ENCODE measurements at places on chromosomes 12 and 14.

- no peak for DNase-seq
Measured at GRCh38 chr14:103374121-103374520, 11.1 kb upstream of the MARK3 start.

GRCh38 chr12:92987362-92987761 is 58.3 kb upstream of the EEA1 start:
- DNase-seq: no peak

DNA sequence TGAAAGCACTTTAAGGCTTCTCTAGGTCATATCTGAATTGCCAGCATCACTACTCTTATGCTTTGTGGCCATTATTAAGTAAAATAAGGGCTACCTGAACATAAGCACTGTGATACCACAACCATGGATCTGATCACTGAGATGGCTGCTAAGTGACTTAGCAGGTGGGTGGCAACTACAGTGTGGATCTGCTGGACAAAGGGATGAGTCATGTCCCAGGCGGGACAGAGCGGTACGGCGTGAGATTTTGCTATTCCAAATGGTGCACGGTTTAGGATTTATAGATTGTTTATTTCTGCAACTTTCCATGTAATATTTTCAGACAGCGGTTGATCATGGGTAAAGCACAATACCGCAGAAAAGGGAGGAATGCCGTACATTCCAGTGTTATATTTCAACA is 39.4 kb downstream of the MLXIP start:
- no peak for DNase-seq

GRCh38 chr14:94054401-94054800 is 26.6 kb downstream of the DDX24 start:
- no peak for DNase-seq

DNA sequence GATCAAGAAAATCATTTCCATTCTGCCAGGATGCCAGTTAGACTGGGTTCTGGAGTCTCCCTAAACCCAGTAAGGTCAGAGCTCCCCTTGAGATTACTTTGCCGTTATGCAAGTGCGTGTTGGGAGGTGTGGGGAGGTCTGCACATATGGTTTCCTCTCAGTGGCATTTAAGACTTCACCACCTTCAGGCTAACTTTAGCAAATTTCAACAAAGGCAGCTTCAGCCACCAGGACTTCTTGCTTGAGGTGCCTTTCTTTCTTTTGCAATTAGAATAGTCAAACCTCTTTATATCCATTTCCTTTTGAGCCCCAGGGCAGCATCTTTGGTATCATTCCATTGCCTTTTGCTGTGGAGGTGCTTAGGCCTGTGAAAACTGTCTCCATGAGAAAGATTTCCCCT is 117.2 kb upstream of the CCND2 start:
- DNase-seq: no peak

- DNase-seq: no peak
Measured at GRCh38 chr14:37819155-37820015, 224.0 kb downstream of the TTC6 start.

DNA sequence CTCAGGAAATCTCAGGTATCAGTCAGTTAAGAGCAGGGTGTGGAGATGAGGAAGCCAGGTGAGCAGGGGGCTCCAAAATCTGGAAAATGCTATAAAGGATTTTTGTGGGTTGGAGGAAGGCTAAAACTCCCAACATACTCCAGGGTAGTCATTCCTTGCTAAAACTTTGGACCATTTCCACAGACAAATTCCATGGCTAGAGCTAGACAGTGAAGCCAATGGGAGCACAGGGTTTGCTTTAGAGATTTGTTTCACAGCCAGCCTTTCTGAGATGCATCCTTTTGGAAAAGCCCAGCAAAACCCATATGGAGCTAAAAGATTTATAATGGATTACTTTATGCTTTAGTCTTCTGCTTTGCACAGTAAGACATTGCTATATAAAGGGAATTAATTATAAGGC is 146.5 kb downstream of the SAMD4A start:
- no peak for DNase-seq

DNA sequence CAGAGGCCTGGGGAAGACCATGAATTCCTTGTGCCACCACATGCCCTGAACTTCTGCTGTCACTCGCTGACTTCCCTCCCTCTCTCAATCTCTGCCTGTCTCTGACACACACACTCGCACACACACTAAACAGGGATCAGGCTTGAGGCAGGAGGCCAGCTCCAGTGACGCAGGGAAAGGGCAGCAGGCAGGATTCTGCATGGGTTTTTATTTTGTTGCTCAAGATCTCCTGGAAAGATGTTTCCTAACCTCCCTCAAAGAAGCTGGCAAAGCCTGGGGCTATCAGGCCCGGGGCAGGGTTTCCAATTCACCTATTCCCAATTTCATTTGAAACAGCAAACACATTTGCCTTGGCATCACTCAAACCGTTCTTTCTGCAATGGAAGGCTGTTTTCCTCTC is 27.7 kb upstream of the PEX5 start:
- no peak for DNase-seq

- DNase-seq: no peak
Measured at GRCh38 chr14:59483363-59483762, 845 bp downstream of the L3HYPDH start.

- DNase-seq: no peak
Measured at GRCh38 chr14:103105580-103106150, 11.1 kb downstream of the EXOC3L4 start.

- DNase-seq: no peak
Measured at GRCh38 chr12:3300833-3301401, 190.1 kb upstream of the PRMT8 start.
